ENCODE measurements at places on chromosomes 11 and 22.

DNA sequence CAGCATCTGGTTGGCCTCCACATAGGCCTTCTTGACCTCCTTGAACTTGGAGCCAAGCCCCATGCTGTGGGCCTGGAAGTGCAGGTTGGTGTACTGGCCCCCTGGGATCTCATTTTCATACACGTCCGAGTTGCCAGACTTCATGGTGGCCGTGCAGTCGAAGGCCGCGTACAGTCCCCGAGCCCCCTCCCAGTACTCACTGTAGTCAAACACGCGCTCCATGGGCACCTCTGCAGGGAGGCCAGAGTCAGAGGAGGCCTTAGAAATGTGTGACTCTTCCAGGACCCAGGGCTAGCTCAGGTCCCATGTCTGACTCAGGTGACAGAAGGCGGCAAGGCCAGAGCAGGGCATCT, 6.7 kb upstream of the LRFN4 start:
- DNase-seq = no peak

GRCh38 chr11:75717608-75718418, at the start of gene MOGAT2:
Gene MOGAT2 (plus strand): TSS chr11:75717838. CDS start chr11:75717889, 51 bp downstream.
- DNase-seq = no peak

DNA sequence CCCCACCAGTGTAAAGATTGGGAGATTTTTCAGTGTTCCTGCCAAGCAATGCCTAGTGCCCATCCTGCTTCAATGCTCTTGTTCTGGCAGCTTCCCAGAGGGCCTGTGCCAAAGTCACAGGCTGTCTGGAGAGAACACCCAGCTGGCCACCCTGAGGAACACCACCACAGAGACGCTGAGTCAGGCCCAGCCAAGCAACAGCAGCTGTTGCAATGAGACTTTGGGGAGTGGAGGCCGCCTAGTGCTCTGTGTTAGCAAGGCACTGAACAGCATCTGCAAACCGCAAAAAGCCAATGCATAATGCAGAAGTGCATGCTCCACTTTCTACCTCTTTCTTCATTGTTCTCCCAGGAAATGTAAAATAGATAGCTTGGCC, 168.1 kb downstream of the NXPE2 start:
- peak; percentile 49 for DNase-seq

- DNase-seq = no peak
Observed at GRCh38 chr11:121930004-121930965, 185.7 kb downstream of the BLID start.

DNA sequence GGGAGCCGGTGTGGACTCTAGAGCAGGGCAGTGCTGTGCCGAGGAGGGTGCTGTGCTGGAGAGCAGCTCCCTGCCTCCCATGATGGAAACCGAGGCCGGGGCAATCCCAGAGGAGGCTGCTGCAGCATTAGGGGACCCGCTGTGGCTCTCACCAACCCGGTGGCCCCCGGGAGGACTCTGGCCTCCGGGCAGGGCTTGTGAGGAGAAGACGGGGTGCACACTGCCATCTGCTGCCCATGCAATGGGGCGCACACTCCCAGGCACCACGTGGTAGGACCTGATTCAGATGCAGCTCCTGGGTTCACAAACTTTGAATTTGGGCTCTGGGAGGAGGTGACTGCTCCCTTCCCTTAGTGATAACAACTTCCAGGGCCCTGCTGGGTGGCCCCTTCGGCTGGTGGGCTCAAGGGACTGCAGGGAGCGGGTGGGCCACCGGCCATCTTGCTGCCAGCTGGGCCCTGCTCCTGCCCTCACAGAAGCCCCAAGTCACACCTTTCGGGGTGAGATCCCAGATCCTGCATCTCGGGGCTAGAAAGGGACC, 93.8 kb upstream of the FGF3 start:
- DNase-seq = no peak

- DNase-seq = no peak
Observed at GRCh38 chr11:10390375-10390774, 64.7 kb upstream of the AMPD3 start.

GRCh38 chr22:23553438-23553837, 26.7 kb downstream of the IGLL1 start:
- DNase-seq = no peak

Measured in eye (tissue), 1 donor.